ENCODE measurements at places on chromosomes 2 and 18. TPM values are rescaled to one million over a fixed set of nuclear protein-coding genes. Genes with fewer than 3 reads are reported as not detected.
A peak's percentile ranks its signal among the peaks of the same experiment; 100 is the strongest.

DNA sequence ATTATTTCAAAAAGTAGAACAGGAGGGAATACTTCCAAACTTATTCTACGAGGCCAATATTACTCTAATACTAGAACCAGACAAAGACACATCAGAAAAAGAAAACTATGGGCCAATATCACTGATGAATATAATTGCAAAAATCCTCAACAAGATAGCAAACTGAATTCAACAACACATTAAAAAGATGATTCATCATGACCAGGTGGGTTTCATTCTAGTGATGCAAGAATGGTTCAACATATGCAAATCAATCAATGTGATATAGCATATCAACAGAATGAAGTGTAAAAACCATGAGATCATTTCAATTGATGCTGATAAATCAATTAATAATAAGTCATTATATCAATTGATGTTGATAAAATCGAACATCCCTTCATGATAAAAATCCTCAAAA lies 22.4 kb upstream of the EML6 start:
- DNase-seq = no peak

Gene SERPINB13
- total RNA-seq = not detected

- peak; percentile 11 for DNase-seq
These were observed 13.2 kb upstream of the SS18 start for GRCh38 chr18:26103579-26103978.

- DNase-seq = no peak
These were observed 14.9 kb downstream of the PPP3R1 start for GRCh38 chr2:68237404-68237803.

DNA sequence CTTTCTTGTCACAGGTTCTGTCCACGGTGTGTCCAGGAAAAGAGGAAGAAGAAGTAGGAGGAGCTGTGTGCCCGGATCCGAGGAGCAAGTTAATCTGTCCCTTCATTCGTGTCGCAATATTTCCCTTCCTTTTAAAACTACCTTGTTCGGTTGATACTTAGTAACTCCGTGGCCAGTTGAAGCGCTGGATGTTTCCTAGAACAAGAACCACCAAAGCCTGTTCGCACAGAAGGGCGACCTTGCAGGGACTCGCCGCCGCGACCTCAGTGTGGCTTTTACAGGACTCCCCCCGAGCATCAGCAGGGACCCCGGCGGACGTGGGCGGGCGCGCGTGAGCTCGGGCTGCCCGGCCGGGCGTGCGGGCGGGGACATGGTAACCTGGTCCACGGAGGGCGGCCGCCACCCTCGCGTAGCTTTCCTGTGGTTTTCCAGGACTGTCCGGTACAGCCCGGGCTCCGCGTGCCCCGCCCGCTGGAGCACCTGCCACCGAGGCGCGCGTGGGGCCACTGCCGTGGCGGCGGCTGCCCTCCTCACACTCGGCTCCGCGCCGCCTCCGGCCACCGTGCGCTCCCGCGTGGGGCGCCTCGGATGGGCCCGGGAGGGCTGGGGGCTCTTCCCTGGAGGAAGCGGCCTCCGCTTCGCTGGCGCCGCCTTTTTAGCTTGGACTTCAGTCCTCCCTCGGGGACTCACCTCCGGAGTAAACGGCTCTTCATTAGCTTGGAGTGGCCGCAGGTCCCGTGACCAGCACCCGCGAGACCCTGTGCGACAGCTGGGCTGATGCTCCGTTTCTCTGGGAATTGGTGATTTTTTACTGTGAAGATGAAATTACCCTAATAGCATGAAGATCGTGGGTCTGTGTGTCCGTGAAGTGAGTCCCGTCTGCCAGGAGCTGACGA lies 9.2 kb upstream of the D2HGDH start:
- no peak for DNase-seq

DNA sequence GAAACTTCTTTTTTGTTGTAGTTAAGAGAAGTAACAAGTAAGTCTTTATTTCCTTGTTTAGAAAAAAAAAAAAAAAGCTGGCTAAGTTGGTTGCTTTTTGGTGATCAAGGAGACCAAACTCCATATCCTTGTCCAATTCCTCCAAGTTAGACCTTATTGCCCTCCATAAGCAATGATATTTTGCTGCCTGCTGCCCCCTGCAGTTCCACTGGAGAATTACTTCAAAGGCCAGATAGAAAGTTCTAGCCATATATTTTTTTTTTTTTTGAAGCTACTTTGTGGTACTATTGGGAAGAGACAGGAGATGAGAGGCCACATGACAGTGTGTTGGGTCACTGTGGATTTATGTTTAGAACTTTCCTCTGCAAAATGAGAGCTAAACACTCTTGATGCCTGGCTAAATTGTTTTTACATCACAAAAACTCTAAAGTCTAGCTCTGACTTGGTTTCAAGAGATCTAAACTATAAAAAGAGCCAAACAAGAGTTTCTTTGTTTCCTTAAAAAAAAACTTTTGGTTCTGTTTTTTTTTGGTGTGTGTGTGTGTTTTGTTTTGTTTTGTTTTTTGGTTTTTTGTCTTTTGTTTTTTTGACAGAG lies 80.7 kb upstream of the RASGRP3 start:
- DNase-seq = peak; percentile 60

Gene AKAIN1
- not detected for total RNA-seq

DNA sequence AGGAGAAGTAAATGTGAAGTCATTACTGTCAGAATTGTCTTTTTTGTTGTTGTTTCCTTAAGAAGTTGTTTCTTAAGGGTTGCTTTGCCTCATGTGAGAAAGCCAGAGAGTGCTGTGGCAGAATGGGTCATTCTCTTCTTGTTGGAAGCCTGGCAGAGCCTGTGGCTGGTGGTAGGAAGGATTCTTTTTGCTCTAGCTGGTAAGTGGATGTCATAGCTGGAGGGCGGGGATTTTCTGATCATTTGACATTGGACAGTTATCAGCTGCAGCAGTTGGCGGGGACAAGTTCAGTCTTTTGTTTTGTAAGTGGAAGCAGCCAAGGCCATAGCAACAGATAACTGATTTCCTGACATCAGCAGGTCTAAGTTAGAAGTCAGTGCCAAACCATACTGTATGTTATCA lies 5.5 kb upstream of the RMDN2 start:
- DNase-seq = no peak

GRCh38 chr2:49271060-49271606 lies 116.8 kb upstream of the FSHR start:
- DNase-seq = no peak

- peak; percentile 57 for DNase-seq
These were observed 17.2 kb downstream of the B4GALT6 start for GRCh38 chr18:31667185-31667584.

GRCh38 chr2:23292024-23292423 lies 93.0 kb upstream of the KLHL29 start:
- DNase-seq = no peak

DNA sequence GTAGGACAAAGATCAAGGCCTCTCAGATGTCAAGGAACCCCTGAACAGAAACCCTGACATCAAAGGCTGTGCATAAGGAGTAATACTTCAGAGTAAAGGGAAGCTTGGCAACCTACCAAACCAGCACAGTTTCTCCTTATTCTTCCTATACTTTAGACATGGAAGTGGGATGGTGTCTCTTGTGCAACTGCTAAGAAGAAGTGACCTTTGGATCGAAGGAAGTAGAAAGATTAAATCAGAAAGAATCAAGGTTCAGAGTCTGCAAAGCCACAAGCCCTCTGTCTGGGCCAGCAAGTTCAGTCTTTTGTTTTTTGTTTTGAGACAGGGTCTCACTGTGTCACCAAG lies 66.2 kb upstream of the SLC39A10 start:
- no peak for DNase-seq

DNA sequence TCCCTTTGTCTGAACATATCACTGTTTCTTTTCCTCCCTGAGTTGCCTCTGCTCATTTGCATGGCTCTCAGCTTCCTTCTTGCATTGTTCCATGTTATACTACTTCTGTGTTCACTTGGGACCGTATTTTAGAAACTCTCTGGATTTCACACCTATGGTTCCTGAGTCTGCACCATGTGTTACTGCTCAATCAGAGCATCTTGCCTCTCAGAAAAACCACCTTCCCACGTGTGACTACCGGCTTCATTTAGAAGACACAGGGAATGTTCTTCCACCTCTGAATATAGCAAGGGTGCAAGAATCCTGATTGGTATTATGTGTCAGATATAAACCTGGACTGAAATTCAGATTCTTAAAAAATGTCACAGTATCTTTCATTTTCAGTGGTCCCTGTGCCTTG lies 731.2 kb downstream of the TDRD15 start:
- DNase-seq = no peak
